ENCODE measurements at places on chromosomes 7 and 10.

DNA sequence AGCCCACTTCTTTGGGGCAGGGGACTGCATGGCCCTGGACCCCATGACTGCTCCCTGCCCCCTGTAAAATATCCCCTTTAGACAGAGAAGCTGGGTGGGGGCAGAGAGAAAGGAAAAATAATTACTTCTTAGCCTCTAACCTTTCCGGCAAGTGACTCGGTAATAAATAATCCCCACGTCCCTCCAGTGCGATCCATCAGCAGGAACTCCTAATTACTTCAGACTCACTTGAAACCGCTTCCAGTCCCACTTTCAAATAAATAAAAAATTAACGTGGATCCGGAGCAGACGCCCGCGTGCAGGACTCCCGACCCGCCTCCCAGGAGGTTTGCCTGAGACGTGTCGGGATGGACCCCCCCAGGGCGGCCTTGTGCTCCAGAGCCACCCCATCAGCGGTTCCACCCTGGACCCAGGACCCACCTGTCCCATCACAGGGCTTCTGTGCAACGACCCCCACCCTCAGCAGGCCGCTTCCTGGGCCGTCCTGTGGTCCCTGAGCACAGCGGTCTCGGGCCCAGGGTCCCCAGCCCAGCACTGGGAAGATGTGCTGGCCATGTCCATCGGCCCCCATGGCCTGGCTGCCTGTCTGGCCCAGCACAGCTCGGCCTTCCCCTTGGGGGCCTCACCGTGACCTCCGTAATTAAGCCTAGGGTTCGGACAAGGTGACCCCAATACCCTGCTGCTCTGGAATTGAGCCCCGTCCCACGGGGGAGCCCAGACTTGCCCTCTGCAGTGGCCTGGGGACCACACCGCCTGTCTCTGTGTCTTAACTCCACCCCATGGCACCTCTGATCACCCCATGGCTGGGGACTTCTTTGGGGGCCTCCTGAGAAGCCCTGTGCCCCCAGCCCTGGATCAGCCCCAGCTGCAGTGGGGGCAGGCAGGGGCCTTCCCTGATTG is 108.0 kb downstream of the UNCX start:
- DNase-seq = no peak

- no peak for DNase-seq
These were observed 40.3 kb downstream of the CCDC71L start for GRCh38 chr7:106620676-106621075.

GRCh38 chr7:47254081-47254977 is 327.6 kb downstream of the TNS3 start:
- peak; percentile 2 for DNase-seq

DNA sequence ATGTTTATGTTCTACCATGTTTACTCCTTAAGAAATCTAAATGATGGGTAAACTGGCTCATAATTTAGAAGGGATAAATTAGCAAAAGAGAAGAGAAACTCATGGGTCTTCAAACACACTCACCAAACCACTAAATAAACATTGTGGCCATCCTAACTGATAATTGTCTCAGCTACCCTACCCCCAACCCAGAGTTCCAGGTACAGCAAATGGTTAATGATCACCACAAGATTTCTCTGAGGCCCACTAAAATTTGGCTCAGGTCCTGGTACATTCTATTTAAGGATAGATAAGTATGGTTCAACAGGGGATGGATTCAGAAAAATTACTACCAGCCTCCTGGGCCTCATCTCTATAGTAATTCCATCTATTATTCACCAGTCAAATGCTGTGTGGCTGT is 21.4 kb downstream of the SLC25A13 start:
- no peak for DNase-seq

GRCh38 chr10:118809357-118810220 is 54.8 kb upstream of the CACUL1 start:
- DNase-seq = no peak

GRCh38 chr7:142964502-142965246 is 2.5 kb upstream of the KEL start:
- DNase-seq = no peak

DNA sequence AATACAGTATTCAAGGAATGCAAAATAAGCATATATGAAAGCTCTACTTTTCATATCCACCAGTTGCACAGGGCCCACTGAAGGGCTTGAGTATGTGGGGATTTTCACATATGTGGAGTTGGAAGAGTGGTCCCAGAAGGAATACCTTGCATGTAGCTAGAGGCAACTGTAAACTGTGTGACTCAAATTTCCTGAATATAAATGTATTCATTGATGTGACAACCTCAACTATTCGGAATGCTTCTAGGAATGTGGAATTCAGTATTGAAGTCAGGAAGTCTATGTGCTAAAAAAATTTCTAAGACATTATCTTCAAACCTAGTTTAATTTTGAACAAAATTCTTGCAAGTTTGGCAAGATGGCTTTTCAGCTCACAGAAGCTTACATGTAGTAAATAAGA is 695.5 kb upstream of the SEMA3D start:
- no peak for DNase-seq

GRCh38 chr7:131020759-131021261 is 286.8 kb upstream of the KLF14 start:
- DNase-seq = no peak

DNA sequence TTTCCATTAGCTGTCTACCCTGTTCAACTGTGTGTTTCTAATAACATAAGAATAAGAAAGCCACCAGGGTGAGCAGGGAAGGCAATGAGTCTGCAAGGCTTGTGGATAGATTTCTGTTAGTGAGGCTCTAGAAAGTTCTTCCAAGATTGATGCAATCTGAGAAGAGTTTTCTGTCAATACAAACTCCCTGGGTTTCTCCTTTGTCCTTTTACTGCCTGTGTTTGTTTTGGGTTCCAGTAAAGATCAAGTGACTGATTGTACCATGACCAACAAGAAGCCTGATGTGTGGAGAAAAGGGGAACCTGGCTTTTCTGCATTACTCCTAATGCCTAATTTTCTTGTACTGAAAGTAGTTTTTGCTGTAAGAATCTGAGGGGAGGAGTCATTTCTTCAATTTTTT is 139.9 kb downstream of the CFTR start:
- no peak for DNase-seq

DNA sequence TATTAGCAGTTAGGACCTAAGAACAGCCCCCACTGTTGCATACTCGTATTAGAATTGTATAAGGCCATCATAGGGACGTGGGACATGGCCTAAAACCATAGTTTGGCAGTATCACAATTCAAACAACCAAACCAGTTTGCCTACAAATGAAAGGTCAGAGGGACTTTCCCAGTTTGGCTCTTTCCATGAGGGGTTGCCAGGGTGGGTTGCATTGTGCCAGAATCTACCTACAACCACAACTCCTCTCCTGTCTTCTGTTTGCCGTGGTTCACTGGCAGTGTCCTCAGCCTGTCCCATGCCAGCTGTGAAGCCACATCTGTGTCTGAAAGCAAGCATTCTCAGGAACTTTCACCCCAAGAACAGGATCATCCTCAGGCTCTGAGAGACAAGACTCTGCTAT is 44.5 kb downstream of the PIK3AP1 start:
- DNase-seq = no peak

DNA sequence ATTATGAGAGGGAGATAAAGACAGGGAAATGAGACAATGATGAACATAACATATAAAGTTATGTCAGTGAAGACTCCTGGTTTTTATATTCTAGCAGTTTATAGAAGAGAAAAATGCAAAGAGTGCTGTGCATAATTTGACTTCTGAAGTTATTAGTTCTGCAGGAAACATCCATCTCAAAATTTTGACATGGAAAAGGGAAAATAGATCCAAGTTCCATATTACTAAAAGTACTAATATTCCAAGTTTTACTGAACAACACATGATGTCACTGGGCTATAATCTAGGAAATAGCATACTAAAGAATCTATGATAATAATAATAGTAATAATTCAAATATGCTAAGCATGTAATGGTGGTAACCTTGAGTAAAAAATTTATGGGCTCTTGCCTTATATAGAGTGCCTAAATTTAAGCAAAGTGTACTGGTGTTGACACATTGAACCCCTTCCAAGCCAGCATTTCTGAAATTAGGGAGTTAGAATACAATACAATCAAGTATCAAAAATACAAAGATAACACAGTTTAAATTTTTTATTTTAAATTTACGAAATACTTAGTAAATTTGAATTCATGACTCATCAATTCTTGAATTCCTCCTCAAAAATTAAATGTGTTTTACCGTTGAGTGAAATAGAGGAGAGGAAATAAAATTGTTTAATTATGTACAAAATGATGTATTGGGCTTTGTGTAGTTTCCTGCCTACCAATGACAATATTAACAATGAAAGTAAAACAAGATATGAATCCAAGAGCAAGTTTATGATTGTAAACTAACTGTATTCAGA is 102.8 kb upstream of the KCND2 start:
- DNase-seq = no peak

DNA sequence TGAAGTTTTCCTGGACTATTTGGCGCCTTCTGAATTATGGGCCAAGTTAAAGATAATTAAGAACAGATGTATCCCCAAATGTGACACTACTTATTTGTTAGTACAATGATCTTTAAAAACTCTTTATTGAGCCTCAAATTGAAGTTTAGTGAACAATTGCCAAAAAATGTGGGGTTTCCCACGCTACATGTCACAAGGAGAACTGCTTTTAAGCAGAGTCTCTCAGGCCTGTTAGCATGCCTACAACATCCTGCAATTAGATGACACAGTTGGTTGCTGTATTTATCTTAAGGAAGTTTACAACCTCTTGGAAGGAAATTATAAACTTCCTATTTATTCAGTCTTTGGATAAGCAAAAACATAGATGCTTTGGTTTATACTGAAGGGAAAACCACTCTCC is 733.0 kb downstream of the TNS3 start:
- no peak for DNase-seq
